ENCODE measurements at places on chromosomes 5 and 9. TPM values are rescaled to one million over a fixed set of nuclear protein-coding genes. Genes with fewer than 3 reads are reported as not detected.
A peak's percentile ranks its signal among the peaks of the same experiment; 100 is the strongest.

DNA sequence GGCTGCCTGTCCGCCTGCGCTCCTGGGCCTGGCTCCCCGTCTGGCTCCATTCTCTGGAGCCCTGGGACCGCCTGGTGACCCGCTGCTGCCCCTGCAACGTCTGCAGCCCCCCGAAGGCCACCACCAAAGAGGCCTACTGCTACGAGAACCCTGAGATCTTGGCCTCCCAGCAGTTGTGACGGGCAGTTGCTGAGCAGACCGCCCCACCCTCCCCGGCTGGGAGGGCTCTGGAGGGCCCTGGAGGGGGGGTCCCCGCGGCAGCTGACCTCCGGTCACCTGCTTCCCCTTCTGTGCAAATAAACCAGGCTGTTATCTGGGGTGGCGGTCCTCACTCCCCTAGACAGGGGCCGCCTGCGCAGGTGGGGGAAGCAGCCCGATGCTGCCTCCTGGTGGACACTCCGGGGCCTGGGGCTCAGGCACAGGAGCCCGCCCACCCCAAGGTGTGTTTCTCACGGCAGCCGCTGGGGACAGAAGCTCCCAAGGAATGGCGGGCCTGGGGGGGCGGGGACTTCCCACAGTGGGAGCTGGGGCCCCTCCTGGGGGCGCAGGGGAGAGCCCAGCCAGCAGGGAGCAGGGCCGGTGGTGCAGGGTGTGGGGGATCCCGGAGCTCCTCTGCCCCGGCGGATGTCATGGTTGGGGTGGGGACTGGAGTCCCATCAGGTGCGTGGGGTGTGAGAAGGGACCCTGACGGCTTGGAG is 4.7 kb upstream of the TUBB4B start:
- DNase-seq = peak; percentile 87

Gene SPOCK1
- total RNA-seq = 52.4 TPM

Gene MORN5
- total RNA-seq = not detected

Gene GPR150
- total RNA-seq = 0.49 TPM

DNA sequence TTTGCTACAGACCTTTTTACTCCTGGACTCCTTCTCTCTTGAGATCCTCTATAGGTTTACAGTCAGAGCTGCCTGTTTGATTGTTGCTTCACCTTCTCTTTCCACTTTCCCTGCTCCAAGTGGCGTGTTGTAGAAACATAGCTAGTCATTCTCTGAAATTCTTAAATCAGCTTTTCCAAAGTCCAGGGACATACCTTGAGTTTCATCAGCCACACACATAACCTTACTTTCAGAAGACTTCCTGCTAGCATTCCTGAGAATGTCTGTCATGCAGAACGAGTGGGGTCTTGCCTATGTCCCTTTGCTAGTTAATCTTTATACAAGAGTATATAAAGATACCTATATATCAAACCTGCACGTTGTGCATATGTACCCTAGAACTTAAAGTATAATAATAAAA is 230.3 kb upstream of the ZNF462 start:
- no peak for DNase-seq

Gene SPINK6
- not detected for total RNA-seq

Gene TEK
- total RNA-seq = 20.5 TPM

GRCh38 chr9:137694962-137695875 is 76.4 kb downstream of the EHMT1 start:
- DNase-seq = no peak

Gene IFNA14
- not detected for total RNA-seq

DNA sequence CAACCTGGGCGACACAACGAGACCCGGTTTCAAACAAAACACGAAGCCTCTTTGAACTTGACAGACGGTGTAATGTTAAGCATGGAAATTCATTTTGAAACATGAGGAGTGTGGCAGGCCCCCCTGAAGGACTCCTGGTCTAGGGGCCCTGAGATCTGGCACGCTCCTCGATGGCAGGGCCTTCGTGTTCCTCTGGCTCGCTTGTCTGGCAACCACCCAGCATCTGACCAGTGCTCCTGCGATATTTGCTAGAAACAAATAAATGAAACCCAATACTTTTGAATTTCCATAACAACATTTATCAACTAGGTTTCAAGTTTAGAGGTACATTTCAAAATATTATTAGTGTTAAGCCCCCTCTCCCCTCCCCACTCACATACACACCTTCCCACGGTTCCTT is 193.0 kb downstream of the ERCC6L2 start:
- no peak for DNase-seq

Gene LCN2
- total RNA-seq = 6.0 TPM

- DNase-seq = no peak
Observed at GRCh38 chr9:113160571-113160970, 9.8 kb downstream of the SLC31A2 start.

Gene DNAJC25
- total RNA-seq = 6.7 TPM

DNA sequence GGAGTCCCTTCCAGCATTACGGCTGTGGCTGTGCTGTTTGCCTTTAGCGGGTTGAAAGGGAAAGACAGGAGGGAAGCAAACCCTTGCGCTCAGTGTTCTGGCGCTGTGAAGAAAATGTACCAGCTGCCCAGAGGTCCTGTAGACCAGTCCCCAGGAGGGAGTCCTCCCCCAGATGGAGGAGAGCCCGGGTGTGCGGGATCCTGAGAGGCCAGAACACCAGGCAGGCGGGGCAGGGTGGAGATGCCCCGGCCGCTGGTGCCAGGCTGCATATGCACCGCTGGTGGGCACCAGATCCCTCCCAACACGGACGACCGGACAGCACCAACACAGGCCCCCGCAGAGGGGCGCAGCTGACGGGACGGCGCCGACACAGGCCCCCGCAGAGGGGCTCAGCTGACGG is 37.2 kb upstream of the SLC9A3 start:
- DNase-seq = no peak

Gene TMEM174
- total RNA-seq = not detected

GRCh38 chr5:59537961-59538749 is 355.4 kb downstream of the PDE4D start:
- no peak for DNase-seq

Gene IL4
- total RNA-seq = not detected

Measured in sciatic nerve (tissue), 2 donors.